ENCODE measurements at places on chromosomes 13 and 19.

DNA sequence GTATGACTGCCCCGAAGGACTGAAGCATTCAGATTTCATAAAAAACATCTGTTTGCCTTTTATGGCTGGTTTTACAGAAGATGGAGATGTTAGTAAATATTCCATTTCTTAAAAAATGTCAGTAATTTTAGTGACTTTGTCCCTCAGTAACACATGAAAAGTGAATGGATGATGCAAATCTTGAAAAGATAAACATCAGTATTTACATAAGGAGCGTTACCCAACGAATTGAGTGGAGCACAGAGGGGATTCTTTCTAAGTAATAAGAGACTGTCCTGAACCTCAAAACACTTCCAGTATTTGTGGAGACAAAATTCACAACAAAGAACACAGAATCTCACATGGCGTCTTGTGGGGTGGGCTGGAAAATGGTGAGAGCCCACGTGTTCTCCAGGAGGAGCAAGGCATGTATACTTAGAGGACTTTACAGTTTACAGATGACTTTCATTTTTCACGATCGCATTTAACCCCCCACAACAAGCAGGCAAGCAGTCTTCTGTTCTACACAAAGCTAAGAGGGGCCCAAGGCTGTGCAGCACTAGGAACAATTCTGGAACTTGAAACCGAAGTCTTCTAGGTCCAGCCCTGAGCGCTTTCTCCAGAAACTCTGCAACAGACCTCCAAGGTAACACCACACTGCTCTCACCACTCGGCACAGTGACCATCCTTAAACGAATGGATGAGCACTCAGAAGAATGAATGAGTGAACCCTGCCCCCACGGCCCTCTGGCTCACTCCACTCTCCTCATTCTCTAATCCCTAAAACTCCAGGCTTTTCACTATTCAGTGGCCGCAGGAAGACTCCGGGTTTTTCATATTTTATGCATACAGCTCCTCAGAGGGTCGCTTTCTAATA, 709.8 kb downstream of the UQCRFS1 start:
- DNase-seq, result no peak

DNA sequence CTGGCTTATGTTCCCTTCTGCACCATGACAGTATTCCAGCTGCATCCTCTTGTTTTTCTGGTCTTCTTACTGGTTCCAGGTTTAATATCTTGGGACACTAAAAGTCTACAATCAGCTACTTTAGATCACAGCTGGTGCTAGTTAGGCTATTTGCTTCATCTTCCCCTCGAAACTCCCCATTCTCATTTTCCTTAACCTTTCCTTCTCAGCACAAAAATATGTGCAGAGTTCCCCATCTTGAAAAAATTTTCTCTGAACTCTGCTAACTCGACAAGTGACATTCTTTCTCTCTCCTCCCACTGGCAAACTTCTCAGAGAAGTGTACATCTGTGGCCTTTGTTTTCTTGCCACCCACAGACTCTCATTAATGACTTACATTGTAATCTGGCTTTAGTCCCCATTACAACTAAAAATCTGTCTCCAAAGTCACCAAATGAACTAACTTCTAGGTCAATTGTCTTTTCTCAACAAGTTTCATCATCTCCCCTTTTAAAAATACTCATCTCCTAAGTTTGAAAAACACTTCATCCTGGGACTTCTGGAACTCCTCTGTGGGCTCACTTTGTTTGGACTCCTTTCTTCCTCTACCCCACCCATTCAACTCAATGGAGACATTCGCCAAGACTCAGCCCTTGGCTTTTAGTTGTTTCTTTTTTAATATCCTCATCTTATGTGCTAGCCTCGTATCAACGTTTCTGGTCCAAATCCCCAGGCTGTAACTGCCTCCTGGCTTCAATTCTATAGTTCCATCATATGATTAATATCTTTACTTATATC, 7.1 kb upstream of the KL start:
- no peak for DNase-seq

- no peak for DNase-seq
These were observed 15.1 kb downstream of the KCNRG start for GRCh38 chr13:50030315-50030714.

DNA sequence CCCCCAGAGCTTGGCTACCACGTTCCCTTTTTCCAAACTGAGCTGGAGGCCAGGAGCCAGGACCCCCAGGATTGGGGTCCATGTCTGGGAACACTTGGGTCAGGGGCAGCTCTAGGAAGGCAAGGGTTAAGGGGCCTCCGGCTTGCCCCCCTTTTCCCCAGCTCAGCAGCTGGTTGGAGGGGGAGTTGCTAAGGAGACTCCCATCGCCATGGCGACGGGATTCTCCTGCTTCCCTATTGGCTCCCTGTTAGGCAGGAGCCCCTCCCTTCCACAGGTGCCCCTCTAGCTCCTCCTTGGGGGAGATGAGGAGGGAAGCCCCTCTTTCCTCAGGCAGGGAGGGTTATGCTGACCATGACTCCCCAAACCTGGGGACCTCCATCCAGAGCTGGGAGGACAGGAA, 33.9 kb downstream of the PDE4A start:
- no peak for DNase-seq

DNA sequence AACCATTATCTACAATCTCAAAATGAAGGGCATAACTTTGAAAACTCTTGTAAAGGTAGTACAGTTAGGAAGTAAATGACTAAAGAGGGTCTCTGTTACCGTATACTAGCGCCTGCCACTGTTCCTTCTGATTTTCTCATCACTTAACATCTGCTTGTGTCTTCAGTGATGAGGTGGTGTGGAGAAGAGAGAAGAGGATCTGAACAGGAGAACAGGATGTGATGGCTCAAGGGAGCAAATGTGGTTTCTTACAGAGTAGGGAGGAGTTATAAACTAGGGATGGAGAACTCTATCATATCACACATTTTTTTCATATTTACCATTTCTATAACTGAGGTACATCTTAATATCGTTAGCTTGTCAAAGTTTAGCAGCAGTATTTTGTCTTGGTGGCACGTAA, 1.1 kb downstream of the KCTD4 start:
- DNase-seq, result no peak

DNA sequence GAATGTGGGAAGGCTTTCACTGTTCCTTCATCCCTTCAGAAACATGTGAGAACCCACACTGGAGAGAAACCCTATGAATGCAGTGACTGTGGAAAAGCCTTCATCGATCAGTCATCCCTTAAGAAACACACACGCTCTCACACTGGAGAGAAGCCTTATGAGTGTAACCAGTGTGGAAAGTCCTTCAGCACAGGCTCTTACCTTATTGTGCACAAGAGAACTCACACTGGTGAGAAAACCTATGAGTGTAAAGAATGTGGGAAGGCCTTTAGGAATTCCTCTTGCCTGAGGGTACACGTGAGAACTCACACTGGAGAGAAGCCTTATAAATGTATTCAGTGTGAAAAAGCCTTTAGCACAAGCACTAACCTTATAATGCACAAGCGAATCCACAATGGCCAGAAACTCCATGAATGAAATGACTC, 18.6 kb downstream of the ZNF177 start:
- DNase-seq, result no peak

- no peak for DNase-seq
These were observed 640 bp upstream of the MIDN start for GRCh38 chr19:1247748-1248138.

GRCh38 chr19:12953138-12953798, 3.8 kb downstream of the GADD45GIP1 start:
- no peak for DNase-seq

DNA sequence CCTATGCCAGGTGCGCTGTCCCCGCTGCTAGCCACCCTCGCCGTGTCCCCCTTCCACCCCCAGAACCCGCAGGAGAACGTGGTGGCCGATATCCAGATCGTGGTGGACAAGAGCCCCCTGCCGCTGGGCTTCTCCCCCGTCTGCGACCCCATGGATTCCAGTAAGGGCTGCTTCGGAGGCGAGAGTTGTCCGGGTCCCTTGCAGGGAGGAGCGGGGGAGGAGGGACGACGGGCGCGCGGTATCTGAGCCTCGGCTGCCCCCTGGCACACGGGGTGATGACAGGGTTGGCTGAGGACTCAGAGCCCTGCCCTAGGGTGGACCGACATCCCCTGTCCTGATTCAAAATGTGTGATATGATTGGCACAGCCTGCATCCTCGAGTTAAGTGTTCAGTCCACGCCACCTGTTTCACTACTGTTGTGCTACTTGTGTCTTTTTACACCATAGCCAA, 653 bp downstream of the MVB12A start:
- no peak for DNase-seq

DNA sequence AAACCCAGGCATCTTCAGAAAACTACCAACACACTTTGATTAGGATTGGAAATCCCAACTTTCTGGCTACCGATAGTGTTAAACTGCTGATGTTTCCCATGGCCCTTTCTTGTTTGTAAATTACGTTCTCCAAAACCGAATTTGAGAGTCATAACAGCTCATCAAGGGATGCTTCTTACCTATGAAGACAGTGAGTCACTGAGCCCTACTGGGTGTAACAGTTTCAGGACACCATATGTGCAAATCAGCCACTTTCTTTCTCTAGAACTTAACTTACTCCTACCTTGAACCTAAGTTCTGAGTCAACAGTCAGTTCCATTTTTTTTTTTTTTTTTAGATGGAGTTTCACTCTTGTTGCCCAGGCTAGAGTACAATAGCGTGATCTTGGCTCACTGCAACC, 410.1 kb upstream of the TSHZ3 start:
- no peak for DNase-seq

DNA sequence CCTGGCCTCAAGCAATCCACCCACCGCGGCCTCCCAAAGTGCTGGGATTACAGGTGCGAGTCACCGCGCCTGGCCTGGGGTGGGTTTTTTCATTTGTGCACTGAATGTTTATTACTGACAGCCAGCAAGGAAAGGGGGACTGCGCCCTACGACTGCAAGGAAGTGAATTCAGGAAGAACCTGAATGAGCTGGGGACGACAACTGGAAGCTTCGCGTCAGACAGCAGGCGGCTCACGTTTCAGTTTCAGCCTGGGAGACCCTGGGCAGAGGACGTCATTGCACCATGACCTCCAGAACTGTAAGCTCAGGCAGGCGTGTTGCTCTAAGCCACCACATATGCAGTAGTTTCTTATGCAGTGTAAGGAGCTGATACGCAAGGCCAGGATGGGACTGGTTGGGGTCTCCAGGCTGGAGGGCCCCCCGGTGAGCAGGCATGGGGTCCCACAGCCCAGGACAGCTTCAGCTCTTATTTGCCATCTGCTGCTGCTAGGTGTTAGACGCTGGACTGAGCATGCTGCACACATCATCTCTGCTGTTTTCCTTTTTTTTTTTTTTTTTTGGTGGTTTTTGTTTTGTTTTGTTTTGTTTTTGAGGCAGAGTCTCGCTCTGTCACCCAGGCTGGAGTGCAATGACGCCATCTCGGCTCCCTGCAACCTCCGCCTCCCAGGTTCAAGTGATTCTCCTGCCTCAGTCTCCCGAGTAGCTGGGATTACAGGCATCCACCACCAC, 66.6 kb downstream of the GADD45B start:
- DNase-seq, result no peak

GRCh38 chr19:34254698-34255432, 511 bp downstream of the GARRE1 start:
- DNase-seq, result no peak

GRCh38 chr13:79108914-79109643, 297.0 kb downstream of the RBM26 start:
- no peak for DNase-seq

- no peak for DNase-seq
These were observed 6.3 kb downstream of the GRAMD1A start for GRCh38 chr19:35006342-35006998.

Data from GM04503 (cell line).